Right kidney (tissue), 9 donors: ENCODE measurements at places on chromosomes 2 and 18.
A peak's percentile ranks its signal among the peaks of the same experiment; 100 is the strongest.

DNA sequence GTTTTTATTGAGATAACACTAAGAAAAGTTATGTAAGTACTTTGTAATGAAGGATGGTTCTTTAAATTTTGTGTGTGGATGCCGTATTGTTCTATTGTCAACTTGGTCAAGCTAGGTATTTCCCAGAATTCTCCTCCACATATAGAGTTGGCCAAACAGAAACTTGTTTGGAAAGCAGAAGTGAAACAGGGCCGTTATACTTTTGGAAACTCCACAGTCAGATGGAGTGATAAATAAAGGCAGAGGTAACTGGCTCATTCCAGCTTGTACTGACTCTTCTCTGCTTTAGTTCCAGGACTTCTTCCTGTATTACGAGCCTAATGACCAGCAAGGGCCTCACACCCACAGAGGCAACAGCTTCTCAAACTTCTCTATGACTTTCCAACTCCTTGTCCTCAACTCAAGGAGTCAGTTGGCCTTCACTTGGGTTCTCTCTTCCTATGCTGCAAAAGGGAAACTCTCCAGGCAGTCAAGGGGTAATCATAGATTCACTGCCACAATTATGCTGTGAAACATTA, 16.4 kb upstream of the STARD7 start:
- DNase-seq: no peak

GRCh38 chr2:197786010-197786877, 1.1 kb upstream of the BOLL start:
- peak; percentile 74 for DNase-seq

GRCh38 chr18:63192126-63192884, 127.3 kb downstream of the BCL2 start:
- no peak for DNase-seq

GRCh38 chr2:162113088-162113775, 38.8 kb downstream of the GCG start:
- DNase-seq: no peak

DNA sequence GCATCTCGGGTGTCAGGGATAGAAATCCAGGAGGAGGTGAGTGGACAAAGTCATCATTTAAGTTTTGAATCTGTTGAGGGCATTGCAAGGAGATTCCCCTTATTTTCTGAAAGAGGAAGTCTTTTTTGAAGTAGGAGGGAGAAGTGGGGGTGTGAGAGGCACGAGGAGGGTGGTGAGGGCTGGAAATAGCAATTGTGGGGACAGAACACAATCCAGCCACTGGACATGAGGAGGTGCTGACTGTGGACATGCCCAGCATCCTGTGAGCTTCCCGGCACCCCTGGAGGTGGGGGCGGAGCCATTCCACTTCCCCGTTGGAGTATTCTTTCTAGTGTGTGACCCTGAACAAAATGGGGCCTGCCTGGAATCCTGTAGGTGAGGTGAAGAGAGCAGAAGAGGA, 310.7 kb upstream of the EPAS1 start:
- DNase-seq: no peak

DNA sequence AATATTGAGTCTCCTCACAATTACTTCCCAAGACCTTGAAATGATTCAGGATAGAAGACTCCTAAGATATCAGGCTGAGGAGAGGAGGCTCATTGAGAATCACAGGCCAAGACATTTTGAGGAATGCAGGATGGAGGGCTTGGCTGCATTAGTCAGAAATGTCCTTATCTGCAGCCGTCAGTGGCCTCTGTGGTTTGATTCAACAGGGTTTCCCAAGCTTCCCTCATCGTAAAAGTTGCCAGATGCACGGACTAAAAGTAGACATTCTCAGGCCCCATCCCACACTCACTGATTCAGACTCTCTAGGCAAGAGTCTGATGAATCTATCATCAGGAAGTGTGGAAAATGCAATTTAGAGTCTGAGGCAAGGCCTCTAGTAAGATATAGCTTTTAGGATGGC, 34.0 kb upstream of the TMEM178A start:
- no peak for DNase-seq

GRCh38 chr2:100291152-100291970, 30.9 kb downstream of the LONRF2 start:
- peak; percentile 49 for DNase-seq

GRCh38 chr2:3868012-3868805, 164.8 kb downstream of the DCDC2C start:
- no peak for DNase-seq

GRCh38 chr2:212448698-212449097, 89.9 kb downstream of the ERBB4 start:
- DNase-seq: no peak

DNA sequence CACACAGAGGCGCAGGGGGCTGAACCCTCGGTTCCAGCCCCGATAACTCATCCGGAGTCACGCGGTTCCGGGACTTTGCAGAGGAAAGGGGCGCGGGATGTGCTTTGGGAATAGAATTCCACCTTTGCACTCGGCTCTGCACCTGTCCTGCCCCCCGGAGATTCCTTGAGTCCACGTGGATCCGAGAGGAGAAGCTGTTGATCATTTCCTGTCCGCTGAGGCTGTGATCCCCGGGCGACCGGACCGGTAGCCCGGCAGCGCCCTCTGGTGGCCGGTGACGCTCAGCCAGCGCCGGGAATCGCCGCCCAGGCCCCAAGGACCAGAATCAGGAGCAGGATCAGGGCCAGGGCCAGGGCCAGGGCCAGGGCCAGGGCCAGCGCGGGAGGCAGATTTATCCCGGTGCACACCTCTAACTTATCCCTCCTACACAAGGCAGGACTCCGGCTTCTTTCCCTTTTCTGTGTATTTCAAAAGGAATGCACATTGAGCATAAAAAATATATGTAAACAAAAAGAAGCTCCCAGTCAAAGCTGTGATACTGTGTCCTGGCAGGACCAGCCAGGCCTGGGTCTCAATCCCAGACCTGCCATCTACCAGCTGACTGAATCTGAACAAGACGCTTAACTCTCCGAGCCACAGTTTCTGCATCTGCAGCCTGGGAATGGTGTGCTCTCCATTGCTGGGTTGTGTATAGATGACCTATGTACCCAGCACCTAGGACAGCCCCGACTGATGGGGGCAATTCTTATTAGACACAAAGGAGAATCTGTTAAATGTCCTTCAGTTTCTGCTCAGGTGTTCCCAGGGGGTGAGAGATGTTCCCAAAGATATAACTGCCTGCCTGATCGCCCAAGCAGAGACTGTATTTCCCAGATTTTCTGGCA, 8.5 kb upstream of the SPATA3 start:
- DNase-seq: peak; percentile 79

- no peak for DNase-seq
These were observed 2.2 kb downstream of the EMILIN1 start for GRCh38 chr2:27080603-27080936.

- no peak for DNase-seq
These were observed 81.6 kb downstream of the CIB4 start for GRCh38 chr2:26559556-26559955.
